Myocyte (in vitro differentiated cells): ENCODE measurements at places on chromosomes 13 and 19. TPM values are rescaled to one million over a fixed set of nuclear protein-coding genes. Genes with fewer than 3 reads are reported as not detected.

The ZNF723 gene
- not detected in 2 replicates for total RNA-seq

The ATP4B gene
- total RNA-seq = not detected in 2 replicates

The CFAP97D2 gene
- total RNA-seq = not detected in 2 replicates

The GJB2 gene
- 0.05 and 0.40 TPM in 2 replicates for total RNA-seq

The CBLC gene
- not detected in 2 replicates for total RNA-seq

The ZNF675 gene
- total RNA-seq = 13.2 and 16.6 TPM in 2 replicates

The BCL3 gene
- total RNA-seq = 25.8 and 28.6 TPM in 2 replicates

The VSTM2B gene
- not detected in 2 replicates for total RNA-seq

The ZNF345 gene
- 1.7 and 2.4 TPM in 2 replicates for total RNA-seq

The MADCAM1 gene
- 0.29 and 0.52 TPM in 2 replicates for total RNA-seq

The PEPD gene
- total RNA-seq = 67.1 and 68.2 TPM in 2 replicates

The RASGRP4 gene
- 0.16 and 0.19 TPM in 2 replicates for total RNA-seq

The YJEFN3 gene
- 1.6 and 4.5 TPM in 2 replicates for total RNA-seq

The LHB gene
- total RNA-seq = not detected in 2 replicates

The UHRF1 gene
- 23.3 and 33.5 TPM in 2 replicates for total RNA-seq

The PTH2 gene
- not detected in 2 replicates for total RNA-seq

The CGB3 gene
- total RNA-seq = not detected in 2 replicates

The FFAR2 gene
- total RNA-seq = not detected in 2 replicates

The CD70 gene
- 0.64 and 0.78 TPM in 2 replicates for total RNA-seq

The ZSWIM4 gene
- total RNA-seq = 6.4 and 14.9 TPM in 2 replicates

The DZIP1 gene
- 23.0 and 27.9 TPM in 2 replicates for total RNA-seq

The CGB5 gene
- total RNA-seq = not detected in 2 replicates

The PABPC3 gene
- 0.10 TPM in 1 of 2 replicates, not detected in the other for total RNA-seq

The CALR gene
- 890 and 1,463 TPM in 2 replicates for total RNA-seq
